Stimulated activated CD4-positive, alpha-beta T cell treated with anti-CD3 and anti-CD28 coated beads, Interleukin-4, amount 100 ng/mL, for 48 hours (primary cell): ENCODE measurements at places on chromosomes 7 and 10.

DNA sequence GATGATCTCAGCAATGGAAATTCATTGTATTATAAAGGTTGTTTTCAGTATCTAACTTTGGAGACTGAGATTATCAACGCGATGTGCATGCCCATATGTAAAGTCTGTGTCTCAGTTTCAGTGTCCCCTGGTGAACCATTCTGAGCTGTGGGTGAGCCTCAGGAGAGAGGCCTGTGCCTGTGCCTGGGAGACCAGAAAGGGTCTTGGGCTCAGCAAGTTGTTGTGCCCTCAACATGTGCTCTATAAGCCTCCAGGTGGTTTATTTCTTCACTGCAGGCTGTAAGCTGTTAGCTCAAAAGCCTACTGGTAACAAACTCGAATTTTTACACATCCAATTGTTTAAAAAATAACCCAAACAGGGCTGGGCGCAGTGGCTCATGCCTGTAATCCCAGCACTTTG is 151.9 kb downstream of the PKD1L1 start:
- no peak for DNase-seq

DNA sequence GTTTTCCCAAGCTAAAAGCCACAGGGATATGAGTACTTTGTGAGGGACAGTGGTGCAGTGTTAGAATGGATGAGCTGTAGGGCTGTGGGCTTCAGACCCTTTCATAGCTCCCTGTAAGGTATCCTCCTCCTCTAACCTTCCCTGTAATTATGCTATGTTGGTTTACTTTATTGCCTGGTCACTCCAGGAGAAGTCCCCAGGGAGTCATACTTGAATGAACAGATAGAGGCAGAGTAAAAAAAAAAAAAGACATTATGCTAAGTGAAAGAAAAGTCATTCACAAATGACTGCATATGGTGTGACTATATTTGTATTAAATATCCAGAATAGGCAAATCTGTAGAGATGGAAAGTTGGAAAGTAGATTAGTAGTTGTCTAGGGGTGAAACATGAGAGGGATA is 434.4 kb downstream of the AUTS2 start:
- no peak for DNase-seq

DNA sequence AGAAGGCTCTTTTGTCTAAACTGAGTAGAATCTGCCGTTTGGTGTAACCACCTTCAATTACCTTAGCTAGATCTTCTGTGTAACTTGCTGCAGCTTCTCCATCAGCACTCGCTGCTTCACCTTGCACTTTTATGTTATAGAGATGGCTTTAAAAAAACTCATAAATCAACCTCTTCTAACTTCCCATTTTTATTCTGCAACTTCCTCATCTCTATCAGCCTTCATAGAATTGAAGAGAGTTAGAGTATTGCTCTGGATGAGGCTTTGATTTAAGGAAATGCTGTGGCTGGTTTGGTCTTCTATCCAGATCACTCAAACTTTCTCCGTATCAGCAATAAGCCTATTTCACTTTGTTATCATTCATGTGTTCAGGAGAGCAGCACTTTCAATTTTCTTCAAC is 1131.9 kb upstream of the CELF2 start:
- DNase-seq = no peak

GRCh38 chr10:37206132-37206531 is 80.7 kb downstream of the ANKRD30A start:
- DNase-seq = no peak

DNA sequence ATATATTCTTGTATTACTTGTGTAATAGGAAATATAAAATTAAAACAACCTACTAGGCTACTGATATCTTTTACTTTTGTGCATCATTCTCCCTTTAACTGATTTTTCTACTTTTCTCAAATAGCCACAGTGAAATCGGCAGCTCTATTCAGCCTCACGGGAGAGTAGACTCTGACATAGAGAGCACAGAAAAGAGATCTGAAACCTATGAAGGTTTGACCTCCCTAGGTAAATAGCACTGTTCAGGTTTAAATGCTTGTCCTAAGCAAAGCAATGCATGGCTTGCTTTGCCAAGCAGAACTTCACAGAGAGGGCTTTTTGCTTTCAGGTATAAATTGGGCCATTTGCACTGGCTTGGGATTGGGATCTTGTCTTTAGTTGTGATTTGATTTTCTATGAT is 53.1 kb downstream of the ACADSB start:
- no peak for DNase-seq

DNA sequence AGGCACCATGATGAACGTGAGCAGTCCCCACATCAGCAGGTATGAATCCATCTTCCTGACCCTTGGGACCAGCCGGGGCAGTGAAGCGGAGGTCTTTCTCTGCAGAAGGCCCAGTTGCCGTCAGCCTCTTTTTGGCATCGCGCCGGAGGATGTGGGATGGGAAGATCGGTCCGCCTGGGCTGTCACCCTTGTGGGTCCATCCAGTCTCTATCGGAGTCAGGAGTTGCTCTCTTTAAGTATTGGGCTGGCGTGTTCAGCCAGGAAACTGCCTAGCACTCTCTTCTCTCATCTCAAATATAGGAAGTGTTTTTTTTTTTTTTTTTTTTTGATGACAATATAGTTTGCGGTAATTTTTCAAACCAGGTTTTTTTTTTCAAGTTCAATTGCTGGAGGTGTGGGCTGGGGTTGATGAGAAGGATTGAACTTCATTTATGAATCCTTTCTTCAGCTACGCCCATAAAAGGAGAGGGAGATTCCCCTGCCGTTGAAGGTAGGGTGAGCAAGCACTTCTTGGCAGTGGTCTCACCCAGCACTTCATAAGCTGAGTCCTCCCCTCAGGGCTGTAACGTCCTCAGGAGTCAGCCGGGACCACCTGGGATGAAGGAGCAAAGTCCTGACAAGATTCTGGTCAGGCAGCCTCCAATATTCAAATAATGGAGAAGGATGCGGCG is at the start of gene IL2RA:
TSS of gene IL2RA (minus strand) at position 267 of the 671 bp plus-strand sequence. CDS start at position 51, 216 bp downstream.
- DNase-seq = peak; percentile 76

DNA sequence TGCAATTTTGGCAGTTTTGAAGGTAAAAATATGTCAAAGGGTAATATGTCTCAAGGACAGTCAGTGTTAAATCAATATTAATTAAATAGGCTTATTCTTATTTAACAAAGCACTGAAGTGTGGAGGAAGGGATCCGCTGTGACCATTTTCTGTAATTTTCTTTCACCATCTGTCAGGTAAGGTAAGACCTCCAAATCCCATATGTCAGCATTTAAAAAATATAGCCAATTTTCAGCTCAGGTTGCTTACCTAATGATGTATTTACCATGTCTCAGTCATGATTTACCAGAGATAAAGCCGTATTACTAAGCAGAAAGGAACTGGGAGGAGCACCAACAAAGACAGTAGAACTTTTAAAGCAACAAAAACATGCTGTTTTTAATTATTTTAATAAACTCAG is 683.9 kb downstream of the CCSER2 start:
- no peak for DNase-seq

DNA sequence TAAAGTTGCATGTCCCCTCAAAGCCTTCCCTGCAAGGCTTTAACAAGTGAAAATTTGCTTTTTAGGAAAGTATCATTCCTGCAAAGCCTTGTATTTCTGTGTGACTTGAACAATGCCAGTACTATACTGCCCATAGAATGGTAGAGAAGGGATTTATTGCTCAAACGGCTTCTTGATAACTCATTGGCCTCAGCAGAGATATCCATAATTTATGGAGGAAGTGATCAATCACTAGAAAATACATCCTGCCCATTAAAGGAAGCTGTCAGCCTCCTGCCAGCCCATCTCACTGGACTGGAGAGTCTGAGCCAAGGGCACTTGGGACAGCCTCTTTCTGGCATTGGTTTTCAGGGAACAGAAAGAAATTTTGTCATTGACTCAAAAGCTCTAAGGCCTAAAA is 152.6 kb downstream of the XPNPEP1 start:
- no peak for DNase-seq

GRCh38 chr10:12909836-12910185 is 91.7 kb downstream of the CCDC3 start:
- no peak for DNase-seq

- DNase-seq = no peak
These were observed 40.4 kb downstream of the SORCS3 start for GRCh38 chr10:104681485-104681884.

GRCh38 chr10:24408365-24408764 is 199.4 kb downstream of the KIAA1217 start:
- DNase-seq = no peak

DNA sequence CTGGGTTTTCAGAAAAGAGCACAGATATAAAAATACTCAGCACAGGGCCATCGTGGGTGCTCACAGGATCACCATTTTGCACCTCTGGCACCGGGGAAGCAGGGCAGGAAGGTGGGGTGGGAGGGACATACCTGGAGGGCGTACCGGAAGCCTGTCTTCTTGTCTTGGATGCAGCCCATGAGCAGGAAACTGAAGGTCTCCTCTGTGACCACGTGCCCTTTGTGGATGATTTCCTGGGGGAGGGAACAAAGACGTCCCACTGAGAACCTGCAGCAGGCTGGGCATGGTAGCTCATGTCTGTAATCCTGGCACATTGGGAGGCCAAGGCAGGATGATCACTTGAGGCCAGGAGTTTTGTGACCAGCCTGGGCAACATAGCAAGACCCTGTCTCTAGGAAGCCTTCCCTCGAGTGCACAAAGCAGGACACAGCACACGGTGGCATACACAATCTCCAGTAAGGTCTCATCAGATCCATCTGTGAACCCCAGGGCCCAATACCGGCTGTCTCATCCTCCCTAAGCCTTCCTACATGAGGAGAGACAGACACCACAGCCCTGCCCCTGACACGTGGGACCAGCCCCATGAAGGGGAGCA is 9.5 kb downstream of the PTCD1 start:
- no peak for DNase-seq

DNA sequence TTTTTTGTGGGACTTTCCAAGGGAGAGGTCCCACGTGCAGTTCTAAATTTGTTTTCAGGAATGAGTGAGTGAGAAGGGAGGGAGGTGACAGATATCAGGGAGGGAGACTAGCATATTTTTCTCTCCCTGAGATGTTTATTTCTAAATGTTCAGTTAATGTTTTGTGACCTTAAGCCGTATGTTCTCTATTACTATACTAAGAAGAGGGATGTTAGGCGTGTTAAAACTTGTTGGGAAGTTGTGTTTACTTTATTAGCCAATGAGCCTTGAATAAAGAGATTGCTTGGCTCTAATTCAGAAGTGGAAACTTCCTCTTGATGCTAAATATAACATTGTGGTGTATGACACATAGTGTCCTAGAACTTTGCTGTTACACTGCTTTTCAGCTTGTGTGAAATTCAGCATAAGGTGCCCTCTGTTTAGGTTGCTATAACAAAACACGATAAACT is 37.3 kb downstream of the DNAH11 start:
- DNase-seq = no peak

- no peak for DNase-seq
These were observed 9.2 kb downstream of the IKZF5 start for GRCh38 chr10:122999347-122999746.

DNA sequence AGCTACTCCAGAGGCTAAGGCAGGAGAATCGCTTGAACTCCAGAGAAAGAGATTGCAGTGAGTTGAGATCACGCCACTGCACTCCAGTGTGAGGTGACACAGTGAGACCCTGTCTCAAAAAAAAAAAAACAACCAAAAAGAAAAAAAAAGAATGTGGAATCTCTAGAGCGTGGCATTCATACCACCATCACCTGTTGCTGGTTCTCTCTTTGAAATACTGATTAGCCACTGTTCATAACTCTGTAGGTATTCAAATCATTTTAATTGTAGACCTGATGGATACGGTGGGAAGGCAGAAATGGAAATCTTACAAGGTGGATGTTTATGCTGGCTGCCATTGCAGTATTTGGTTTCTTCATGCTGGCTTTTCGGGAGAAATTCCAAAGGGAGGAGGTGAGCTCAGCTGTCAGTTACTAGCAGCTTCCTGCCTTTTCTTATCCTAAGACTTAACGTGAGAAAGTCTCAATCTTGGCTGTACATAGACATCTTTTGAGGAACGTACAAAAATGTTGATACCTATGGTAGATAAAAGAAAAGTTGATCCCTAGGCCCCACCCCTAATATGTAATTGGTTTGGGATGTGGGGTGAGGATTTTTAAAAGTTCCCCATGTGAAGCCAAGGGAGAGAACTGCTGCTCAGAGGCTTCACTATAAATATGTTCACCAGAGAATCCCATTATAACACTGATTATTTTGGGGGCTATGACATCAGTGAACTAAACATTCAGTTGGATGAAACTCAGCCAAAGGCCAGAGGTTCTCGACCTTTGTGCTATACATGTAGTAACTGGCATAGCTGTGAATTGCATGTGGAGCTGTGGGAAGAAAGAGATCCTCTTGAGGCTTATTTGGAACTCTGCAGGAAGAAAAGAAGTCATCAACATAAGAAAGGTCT is 26.9 kb upstream of the MKLN1 start:
- DNase-seq = no peak

DNA sequence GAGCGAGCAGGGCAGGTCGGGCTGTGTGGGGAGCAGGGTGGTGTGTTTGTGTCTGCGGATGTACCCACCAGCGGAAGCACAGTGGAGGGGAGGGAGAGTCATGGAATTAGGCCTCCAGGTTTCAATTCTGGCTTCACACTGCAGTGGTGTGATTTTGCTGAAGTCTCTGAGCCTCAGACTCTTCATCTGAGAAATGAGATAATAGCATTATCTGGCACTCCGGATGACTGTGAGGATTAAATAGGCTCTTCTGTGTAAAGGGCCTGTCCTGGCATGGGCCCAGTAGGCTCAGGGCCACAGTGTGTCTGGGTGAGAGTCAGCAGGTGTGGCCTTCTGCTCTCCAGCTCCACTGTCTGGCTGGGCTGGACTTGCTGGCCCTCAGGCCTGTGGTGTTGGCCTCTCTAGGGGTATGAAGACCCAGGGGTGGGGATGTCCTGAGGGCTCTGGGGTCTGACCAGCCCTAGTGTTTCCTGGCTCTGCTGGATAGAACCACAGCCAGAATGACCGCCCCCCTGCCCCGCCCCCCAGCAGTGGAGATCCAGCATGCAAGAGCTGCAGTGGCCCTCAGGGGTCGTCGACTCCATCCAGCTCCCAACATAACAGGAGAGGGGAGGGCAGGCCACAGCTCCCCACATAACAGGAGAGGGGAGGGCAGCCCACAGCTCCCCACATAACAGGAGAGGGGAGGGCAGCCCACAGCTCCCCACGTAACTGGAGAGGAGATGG is 178.6 kb downstream of the RPS24 start:
- no peak for DNase-seq

GRCh38 chr10:27223964-27224363 is 16.6 kb downstream of the ACBD5 start:
- peak; percentile 10 for DNase-seq

DNA sequence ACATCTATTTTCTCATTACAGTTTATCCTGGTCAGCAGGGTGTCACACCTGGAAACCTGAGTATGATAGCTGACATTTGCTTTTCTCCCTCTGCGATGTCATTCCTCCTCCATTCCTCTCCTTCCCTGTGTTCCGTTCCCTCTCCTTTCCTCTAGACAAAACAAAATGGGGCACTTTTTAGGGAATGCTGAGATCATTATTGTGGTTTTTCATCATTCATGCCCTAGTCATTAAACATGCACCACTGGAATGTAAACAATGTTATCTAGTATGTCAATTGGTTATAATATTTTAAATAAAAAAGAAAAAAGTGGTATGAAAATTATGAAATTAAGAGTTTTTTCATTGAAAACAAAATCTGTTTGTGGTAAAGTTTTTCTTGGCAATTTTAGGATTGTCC is 132.6 kb downstream of the MAPK8 start:
- no peak for DNase-seq
